ENCODE measurements at places on chromosomes 16 and 17.

GRCh38 chr17:19762515-19762961 lies 14.4 kb upstream of the ALDH3A1 start:
- DNase-seq: no peak

GRCh38 chr16:75138636-75139035 lies 9.7 kb upstream of the ZFP1 start:
- no peak for DNase-seq

DNA sequence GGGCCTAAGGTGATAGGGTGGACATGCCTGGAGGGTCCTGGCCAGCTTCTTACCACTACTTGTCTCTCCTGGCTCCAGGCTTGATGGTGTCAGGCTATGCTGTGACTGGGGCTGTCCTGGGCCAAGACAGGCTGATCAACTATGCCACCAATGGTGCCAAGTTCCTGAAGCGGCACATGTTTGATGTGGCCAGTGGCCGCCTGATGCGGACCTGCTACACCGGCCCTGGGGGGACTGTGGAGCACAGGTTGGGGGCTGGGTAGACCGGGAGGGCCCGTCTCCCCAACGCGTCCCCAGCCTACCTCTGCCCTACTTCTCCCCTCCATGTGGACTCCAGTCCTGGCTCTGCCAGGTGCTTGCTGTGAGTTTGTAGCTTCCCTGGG lies 4.5 kb downstream of the SPATA20 start:
- no peak for DNase-seq

DNA sequence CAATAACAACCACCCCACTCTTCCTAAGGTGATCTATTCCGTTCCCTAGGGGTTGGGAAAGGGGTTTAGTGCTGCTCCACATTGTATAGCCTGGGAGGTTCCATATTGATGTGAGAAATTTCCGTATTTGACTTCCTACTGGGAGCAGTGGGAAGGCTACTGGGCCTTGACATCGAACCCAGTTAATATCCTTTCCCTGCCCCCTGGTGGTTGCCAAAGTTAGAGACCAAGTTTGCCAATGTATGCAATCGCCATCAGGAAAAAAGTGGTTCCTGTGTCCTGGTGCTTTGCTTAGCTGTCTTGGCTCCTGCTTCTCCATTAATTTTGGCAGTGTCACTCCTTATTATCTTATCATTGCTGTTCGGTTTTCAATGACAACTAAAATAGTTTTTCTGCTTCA lies 914.9 kb downstream of the KCNJ2 start:
- DNase-seq: no peak

DNA sequence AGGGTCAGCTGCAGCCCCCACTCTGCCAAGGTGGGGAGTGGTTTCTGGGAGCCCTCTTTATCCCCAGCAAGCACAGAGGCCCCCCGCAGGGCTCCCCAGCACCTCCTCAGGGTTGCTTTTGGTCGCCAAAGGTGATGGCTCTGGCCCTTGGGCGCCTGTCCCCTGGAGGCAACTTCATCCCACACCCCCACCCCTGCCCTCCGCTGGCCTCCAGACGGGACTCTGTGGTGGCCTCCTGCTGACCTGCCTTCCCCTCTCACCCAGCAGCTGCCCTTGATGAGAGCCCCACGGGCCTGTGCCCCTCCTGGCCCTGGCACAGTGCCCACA lies 7.8 kb upstream of the RHOT2 start:
- no peak for DNase-seq

DNA sequence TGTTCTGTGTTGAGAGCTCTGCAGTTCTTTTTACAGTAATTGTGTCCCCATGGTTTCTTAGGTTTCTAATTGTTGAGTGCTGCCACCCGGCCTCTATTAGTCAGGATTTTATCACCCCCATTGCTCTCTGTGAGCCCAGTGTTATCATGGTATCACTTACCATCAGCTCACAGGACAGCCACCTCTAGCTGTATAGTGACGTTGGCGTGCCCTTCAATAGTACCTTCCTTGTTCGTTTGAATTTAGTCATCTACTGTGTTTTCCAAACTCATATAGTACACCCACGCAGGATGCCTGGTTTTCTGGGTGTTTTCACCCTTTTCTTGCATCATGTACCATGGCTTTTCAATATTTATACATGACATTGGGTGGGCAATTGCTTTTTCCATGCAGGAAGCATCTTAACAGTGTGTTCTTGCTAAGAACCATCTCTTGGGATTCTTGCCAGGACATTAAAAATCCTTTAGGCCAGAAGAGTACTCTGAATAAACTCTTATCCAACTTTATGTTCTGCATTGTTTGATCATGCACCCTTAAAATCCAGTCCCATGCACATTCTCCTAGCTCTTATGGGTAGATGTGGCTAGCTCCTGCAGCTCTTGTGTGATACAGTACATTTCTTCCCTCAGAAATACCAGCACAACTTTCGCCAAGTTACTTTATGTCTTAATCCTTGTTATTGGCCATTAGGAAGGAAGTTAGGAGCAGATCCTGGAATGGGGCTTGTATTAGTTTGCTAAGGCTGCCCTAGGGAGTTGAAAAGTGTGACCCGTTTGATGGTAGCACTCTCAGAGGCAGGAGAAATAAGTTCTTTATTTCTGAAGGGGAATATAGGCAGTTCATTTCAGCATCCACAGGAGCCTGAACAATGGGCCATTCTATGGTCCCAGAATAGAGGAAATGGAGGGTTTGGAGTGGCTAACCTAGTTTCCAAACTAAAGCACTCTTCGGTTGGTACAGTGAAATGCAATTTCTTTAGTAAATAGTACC lies 11.3 kb upstream of the ABCA10 start:
- no peak for DNase-seq

GRCh38 chr17:5381542-5381941 lies 37.9 kb downstream of the NUP88 start:
- no peak for DNase-seq

GRCh38 chr16:23254338-23254737 lies 47.8 kb upstream of the SCNN1B start:
- no peak for DNase-seq

DNA sequence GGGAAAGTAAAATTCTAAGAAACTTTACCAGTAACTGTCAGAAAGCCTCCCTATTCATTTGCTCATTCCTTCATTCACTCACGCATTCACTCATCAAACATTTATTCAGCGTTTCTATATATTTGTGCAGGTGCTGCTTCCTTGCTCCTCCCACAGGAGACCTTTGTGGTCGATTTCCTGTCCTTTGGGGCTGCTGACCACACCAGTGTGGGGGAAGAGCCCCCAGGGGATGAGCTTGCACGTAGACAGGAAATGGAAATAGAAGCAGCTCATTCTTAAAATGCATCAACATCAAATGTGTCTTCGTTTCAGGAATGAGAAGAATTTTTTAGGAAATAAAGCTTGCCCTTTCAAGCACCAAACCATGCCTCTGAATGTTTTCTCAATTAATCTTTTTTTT lies 9.6 kb downstream of the PIK3R6 start:
- no peak for DNase-seq

DNA sequence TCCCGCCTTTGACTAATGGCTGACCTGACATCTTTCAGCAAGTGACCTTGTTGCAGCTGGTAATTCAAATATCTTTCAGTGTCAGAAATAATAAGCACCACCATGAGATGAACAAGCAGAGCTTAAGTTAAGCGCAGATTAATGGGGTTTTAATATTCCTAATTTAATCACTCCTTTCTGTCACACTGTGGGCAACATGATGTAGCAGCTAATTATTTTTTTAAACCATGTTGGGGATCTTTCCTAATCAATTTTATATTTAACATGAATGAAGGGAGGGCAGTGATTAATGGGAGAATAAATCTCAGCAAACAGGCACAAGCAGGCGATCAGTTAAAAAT lies 353.6 kb upstream of the TNRC6C start:
- DNase-seq: no peak

DNA sequence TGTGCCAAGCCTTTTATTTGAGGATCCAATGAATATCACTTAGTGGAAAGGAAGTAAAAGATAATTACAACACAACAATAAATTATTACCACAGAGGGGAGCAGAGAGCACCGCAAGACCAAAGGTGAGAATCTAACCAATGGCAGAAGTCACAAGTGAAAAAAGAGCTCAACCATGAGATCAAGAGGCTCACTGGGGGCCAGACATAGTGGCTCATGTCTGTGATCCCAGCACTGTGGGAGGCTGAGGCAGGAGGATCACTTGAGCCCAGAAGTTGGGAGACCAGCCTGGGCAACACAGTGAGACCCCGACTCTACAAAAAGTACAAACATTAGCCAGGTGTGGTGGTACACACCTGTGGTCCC lies 17.7 kb downstream of the ANKRD11 start:
- no peak for DNase-seq

DNA sequence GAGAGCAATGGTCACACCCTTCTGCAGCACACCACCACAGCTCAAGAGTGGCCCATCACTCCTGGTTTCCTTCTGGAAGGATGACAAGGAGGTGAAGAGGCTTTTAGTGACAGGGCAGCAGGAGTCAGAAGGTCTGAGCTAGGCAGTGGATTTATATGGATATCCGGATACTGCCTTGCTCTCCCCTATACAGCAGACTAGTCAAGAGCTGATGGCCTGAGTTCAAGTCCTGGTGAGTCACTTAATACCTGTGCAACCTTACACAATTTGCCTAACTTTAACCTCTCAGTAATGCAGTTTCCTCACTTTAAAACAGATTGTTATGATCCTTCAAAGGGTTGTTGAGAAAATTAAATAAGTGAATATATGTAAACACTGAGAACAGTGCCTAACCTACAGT lies 22.9 kb downstream of the MYO18A start:
- DNase-seq: no peak

DNA sequence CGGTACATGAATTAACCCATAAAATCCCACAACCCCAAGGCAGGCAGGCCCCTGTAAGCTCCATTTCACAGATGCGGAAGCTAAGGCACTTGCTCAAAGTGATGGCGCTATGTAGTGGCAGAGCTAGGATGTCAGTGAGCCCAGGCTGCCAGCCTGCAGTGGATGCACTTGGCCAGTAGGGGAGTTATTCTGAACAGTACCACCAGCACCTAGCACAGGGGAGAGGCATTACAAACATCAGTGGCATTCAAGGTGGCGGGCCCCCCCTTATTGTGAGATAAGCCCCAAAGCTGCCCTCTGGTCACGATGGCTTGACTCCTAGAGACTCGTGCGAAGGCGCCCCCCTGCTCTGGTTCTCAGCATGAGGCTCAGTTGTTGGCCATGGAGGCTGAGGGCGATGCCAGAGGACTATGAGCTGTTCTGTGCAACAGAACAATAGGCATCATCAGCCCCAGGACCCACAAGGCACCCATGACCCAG lies 33.8 kb downstream of the GTF3C1 start:
- DNase-seq: no peak

DNA sequence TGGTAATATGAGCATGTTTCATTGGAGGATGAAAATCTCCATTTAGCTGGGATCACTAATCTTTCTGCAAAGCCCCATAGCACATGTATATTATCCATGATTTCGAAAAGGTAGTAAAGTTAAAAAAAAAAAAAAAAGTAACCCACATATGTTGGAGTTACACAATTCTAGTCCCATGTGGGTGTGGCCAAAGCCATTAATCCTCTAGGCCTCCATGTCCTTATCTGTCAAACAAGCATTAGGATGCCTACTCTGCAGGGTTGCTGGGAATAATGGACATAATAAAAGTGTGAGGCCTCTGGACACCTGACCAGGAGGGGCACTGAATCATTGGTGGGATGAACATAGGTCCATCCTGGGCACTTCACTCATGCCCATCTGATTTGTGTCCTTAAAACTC lies 29.2 kb upstream of the VAT1L start:
- DNase-seq: no peak

GRCh38 chr16:2468725-2469398 lies 2.2 kb upstream of the NTN3 start:
- no peak for DNase-seq

DNA sequence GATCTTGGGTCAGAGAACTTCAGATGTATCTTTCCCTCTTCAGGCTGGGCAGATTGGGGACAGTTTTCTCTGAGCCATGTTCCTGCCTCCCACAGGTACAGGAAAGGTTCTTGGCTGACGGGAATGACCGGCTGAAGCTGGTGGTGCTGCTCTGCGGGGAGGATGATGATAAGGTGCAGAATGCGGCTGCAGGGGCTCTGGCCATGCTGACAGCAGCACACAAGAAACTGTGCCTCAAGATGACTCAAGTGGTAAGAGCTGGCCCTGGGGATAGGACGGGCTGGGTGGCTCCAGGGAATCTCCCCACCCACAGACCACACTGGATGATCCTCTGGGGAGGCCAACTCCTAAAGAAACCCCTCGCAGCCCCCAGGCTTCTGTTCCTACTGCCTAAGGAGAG lies 10.9 kb downstream of the SLC35G3 start:
- DNase-seq: no peak

DNA sequence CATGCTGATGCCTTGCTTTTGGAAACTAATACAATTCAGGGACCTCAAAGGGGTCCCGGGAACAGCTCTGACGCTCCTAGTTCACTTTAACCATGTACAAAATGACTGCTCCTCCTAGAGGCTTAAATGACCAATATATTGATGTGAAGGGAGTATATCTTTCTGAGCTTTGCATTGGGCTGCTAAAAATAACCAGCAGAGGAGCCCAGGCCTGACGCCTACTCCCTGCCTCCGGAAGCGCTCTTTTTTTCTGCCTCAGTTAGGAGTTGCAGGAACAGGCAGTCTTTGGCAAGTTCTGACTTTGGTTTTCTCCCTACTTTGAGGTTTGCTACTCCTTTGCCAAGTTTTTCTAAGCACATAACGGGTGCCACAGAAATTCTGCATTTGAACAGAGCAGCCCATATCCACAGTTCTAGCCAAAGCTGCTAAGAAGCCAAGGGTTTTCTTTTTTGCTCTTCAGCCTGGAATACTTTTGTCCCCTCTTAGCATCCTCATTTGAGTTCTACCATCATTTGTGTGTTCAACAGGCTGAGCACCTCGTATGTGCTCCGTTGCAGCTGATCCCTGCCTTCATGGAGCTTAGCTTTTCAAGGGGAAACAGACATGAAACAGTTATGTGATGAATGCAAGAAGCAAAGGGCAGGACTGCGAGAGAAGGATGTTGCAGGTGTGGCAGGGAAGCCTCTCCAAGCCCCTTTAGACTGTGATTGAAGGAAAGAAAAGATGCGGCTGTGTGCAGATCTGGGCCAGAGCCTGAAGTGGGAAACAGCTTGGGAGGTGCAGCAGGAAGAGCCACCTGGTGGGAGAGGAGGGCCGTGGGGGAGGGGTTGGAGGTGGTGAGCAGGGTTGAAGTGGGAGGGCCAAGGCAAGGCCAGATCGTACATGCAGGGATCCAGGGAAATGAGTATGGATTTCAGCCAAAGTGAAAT lies 2.8 kb upstream of the NAGPA start:
- no peak for DNase-seq

- DNase-seq: no peak
These were observed 8.1 kb upstream of the TBX4 start for GRCh38 chr17:61444075-61444474.

DNA sequence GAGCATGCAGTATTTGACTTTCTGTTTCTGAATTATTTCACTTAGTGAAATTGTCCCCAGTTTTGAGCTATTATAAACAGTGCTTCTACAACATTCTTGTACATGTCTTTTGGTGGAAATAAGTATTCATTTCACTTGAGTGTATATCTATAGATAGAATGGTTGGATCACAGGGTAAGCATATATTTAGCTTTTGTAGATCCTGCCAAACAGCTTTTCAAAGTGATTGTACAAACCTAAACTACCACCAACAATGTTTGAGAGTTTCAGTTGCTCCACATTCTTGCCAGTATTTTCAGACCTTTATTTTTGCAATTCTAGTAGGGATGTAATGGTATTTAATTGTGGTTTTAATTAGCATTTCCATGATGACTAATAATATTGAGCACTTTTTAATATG lies 91.6 kb downstream of the CCT6B start:
- no peak for DNase-seq

- DNase-seq: no peak
These were observed 92.5 kb downstream of the SDK2 start for GRCh38 chr17:73551759-73552158.

GRCh38 chr16:7257016-7257415 lies 75.6 kb upstream of the RBFOX1 start:
- no peak for DNase-seq

Data from cortex of kidney (tissue), 1 donor.